ENCODE measurements at places on chromosomes 4 and X. TPM values are rescaled to one million over a fixed set of nuclear protein-coding genes. Genes with fewer than 3 reads are reported as not detected.
A peak's percentile ranks its signal among the peaks of the same experiment; 100 is the strongest.

Gene PRSS12
- polyA plus RNA-seq = 0.54 TPM

Gene SPANXB1
- not detected for polyA plus RNA-seq

GRCh38 chr4:144634978-144635747 is 10.8 kb upstream of the HHIP start:
- no peak for DNase-seq

GRCh38 chr4:8580321-8581093 is at the start of gene GPR78:
Gene GPR78 (plus strand): TSS chr4:8580392. CDS start chr4:8580983, 591 bp downstream.
- DNase-seq = peak; percentile 86

DNA sequence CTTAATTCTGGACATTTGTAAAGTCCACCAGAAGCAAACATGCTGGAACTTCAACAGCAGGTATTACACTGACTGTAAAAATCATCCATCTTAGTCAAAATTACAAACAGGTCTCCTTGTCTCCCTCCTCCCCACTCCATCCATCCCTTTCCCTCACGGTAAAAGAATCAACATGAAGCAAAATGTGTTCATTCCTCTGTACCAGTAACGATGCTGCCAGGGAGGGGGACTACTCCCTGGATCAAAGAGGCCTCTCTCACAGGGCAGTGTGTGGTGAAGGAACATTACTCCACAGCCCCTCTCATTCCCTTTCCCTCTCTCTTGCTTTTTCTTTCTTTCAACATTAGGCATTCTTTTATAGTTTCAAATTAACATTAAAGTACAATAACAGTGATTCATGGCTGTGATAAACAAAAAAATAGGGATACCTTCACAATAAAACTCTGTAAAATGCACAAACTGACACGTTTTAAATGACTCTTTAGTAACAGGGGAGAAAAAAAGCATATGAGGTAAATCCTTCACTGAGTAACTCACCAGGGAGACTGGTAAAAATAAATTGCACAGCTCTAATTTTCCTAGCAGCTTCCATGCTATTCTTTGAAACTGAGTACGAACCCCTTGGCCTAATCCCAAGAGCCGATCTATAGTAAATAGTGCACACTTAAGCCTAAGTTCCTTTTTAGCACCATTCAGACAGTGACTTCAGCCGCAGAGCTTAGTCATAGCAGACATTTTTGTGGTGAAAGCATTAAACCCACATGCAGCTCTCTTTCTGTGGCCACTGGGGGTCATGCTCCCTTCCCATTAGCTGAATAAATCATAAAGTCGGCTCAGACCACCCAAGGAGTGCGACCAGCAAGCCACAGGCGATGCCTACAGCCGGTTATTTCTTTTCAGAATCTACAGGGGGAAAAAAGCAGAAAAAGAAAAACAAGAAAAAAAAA is 215.6 kb upstream of the GYPA start:
- DNase-seq = peak; percentile 88

Data from kidney (tissue), 22 donors.